ENCODE measurements at places on chromosomes 16 and 17.

- peak; percentile 66 for DNase-seq
These were observed 28.3 kb upstream of the GOSR2 start for GRCh38 chr17:46894476-46895151.

- no peak for DNase-seq
These were observed 4.0 kb upstream of the FBXL20 start for GRCh38 chr17:39405436-39405835.

GRCh38 chr17:80303824-80304223 is 43.2 kb downstream of the RNF213 start:
- DNase-seq, result no peak

DNA sequence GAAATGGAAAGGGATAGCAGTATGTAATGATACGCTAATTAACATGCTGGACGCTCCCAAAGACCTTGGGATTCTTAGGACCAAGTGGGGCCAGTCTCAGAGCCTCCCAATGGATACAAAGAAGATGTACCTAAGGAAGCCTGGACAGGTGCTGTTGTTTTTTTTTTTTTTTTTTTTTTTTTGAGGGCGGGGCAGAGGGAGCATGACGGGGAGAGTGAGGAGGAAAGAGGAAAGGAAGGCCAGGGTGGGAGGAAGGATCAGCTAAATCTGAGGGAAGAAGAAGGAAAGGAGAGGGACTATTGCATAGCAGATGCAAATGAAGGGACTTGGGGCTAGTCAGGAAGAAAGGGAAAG is 2.5 kb downstream of the VAMP2 start:
- no peak for DNase-seq

- no peak for DNase-seq
These were observed 59.6 kb upstream of the FOXF1 start for GRCh38 chr16:86450691-86451090.

GRCh38 chr17:68694791-68695485 is 93.8 kb upstream of the FAM20A start:
- DNase-seq, result no peak

DNA sequence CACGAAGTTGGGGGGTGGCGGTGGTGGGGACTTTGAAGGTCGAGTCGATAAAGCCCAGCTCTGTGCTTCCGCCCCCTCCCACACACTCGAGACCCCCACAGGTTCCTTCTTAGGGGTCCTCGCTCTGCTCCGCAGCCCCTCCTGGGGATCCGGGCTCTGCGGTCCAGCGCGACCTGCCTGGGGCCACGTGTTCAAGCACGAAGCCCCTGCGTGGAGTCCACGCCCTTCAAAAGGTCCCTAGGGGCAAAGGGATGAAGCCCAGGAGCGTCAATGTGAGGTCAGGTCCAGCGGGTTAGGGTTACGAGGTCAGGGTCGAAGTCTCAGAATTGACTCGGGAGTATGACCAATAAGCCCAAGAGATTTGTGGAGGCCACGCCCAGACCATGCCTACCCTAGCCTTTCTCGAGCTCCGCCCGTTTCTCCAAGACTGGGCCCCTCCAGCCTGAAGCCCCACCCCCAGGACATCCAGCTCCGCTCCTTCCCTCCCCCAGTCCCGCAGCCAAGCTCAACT is 786 bp upstream of the CACNA1G start:
- no peak for DNase-seq

DNA sequence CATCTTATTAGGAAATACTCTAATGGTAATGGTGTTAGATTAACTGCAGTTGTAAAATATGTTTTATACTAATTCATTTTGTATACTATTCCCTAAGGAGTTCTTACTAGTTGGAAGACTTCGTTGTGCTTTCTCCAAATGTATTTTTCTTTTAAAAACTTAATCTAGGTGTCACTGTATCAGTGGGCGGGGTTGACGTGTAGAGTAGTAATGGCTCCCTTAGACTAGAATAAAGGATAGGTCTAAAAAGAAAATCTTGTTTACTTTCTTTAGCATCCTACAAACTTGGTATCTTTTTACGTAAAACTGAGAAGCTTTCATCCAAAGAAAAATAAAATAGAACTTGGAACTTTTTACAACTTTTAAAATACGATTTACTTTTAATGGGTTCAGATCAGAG is 55.0 kb upstream of the MRC2 start:
- DNase-seq, result no peak

DNA sequence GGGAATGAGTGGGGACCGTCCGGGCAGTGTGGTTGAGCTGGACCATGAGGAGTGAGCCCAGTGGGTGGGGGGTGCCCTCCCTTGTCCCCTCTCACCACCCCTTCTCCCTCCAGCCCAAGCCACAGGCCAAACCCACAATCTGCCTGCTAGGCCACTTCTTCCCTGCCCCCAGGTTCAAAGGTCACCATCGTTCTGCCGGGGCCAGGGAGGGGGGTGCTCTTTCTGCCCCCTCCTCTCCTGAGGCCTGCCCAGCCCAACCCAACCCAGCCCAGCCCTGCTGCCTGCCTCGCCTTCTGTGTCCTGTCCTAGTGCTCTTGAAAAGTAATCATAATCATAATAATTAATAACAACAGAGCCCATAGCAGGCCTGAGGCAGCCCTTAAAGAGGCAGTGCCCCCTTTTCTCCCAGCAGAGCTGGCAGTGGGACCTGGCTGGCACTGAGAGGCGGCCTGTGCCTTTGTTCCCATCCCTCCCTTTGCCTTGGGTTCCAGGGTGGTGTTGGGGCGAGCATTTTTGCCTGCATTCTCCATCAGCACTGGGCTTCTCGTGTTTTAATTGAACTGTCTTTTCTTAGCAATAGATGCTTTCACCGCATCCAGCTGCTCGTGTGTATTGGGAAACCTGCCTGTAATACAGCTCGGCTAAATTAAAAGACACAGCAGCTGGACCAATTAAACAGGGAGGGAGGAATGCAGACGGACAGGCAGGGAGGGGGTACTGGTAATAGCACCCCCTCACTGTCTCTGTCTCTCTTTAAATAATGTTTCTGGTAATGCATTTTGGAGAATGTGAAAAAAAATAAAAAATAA is 46.8 kb downstream of the SREBF1 start:
- DNase-seq, result peak; percentile 43

DNA sequence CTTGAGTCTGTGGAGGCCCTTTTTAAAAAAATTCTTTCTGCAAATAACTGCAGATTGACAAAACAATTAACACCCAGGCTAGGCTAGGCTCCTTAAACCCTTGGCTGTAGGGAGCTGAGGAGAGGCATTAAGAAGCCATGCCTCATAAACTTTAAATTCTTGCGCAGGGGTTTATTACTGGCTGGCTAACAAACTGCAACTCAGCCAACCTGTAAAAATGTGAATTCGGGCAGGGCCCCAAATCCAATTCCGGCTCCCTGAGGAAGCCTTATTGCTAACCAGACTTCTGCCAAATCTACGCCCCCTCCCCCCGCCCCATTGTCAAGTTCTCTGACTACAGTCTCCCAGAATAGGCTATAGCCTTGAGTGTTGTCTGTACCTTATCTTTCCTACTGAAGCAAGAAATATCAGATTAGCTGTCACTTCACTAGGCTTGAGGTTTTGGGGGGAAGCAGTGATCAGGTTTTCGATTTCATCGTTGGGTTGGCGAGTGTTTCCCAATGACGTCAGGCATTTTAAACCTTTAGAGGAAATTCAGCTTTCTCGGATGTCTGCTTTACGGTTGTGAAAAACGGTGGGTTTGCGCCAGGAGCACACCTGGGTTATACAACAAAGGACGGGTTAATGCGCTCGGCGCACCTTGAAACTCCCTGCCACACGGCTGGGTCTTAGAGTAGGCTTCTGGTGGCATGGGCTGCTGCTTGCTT is 2.0 kb downstream of the CDH3 start:
- DNase-seq, result no peak

DNA sequence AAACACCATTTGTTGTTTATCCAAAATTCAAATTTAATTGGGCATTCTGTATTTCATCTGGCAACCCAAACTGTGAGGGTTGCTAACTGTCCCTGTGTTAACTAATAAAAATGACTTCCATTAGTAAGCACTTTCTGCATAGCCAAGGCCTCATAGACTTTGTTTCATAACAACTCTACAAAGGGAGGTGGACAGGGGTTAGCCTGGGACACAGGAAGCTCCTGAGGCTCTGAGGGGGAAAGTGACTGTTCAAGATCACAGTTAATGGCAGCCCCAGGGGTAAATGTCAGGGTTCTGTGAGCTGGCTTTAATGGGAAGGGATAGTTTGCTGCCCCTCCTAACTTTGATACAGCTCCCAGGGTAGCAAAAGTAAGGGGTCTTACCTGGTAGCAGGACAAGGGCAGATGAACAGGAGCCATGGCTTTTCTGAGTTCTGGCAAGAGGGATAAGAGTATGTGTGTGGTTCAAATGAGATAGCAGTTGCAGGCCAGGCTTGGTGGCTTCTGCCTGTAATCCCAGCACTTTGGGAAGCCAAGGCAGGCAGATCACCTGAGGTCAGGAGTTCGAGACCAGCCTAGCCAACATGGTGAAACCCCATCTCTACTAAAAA is 2.2 kb downstream of the HEATR9 start:
- DNase-seq, result no peak

DNA sequence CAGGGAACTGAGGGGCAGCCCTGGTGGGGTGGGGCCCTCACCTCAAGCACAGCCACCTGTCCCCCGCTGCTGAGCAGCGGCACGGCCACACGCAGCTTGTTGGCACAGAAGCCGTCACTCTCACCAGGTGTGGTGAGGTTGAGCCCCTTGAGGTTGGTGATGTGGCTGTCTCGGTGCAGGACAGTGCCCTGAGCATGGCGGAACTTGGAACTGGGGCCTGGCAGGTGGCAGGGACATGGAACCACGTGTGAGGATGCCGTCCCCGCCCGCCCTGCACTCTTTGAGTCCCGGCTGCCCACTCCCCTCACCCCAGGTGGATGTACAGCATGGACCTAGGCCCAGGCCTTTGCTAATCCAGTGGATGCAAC is 9.7 kb upstream of the VASN start:
- DNase-seq, result no peak

- DNase-seq, result no peak
These were observed 720 bp downstream of the METRN start for GRCh38 chr16:715477-716199.

- DNase-seq, result no peak
These were observed 56.2 kb upstream of the ELAC2 start for GRCh38 chr17:13074026-13074425.

- no peak for DNase-seq
These were observed 147.4 kb downstream of the CDK5R1 start for GRCh38 chr17:32634167-32634566.

DNA sequence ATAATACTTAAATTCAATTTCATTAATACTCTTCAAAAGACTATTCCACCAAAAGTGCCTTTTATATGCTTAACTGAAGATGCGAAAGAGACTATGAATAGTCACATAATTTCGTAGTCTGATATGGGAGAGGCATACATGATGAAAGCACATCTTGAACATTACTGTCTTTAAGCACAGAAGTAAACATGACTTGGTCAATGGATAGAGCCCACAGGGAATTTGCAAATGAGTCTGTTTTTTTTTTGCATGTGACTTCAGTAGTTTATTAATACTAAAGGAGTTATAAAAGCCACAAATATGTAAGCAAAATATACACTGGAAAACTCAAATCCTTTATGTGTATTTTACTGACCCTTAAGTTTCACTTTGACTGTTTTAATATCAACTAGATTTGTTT is 15.9 kb downstream of the ADPRM start:
- DNase-seq, result no peak

DNA sequence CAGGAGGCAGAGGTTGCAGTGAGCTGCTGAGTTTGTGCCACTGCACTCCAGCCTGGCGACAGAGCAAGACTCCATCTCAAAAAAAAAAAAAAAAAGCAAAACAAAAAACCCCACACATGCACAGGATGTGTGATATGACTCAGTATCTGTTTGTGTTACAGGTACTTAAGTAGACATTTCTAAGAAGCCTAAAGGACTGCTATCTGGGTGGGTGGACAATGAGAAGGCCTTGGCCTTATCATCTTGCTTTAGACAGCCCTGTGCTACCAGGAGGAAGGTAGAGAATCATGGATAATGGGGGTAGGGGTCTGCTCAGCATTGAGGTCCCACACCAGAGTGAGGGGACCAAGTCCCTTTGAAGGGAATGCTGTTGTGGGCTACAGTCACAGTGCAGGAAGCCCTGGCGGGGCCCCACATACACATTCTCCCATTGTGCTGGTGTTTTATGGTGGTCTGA is 26.7 kb downstream of the PLD6 start:
- DNase-seq, result no peak

- peak; percentile 35 for DNase-seq
These were observed at the start of gene HOXB2 for GRCh38 chr17:48545022-48545375. Gene HOXB2 (minus strand): TSS chr17:48545109. CDS start chr17:48544911, 198 bp downstream.

GRCh38 chr17:62898239-62898864 is 67.7 kb upstream of the TANC2 start:
- peak; percentile 22 for DNase-seq

DNA sequence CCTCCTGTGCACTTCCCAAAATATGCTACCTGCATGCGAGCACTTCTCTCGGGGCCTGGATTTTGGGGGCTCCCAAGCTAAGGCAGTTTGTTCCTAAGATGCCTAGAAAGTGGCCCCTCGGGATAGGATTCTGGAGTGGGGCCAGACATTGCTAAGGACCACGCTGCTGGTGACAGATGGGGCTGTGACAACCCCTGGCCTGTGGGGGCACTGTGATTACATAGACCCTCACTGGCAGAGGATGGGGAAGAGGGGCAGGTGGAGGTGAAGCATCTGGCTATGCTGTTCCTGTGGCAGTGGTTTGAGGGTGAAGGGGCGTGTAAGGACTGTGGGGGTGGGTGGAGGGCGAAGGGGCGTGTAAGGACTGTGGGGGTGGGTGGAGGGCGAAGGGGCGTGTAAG is 128.4 kb downstream of the ENGASE start:
- no peak for DNase-seq

DNA sequence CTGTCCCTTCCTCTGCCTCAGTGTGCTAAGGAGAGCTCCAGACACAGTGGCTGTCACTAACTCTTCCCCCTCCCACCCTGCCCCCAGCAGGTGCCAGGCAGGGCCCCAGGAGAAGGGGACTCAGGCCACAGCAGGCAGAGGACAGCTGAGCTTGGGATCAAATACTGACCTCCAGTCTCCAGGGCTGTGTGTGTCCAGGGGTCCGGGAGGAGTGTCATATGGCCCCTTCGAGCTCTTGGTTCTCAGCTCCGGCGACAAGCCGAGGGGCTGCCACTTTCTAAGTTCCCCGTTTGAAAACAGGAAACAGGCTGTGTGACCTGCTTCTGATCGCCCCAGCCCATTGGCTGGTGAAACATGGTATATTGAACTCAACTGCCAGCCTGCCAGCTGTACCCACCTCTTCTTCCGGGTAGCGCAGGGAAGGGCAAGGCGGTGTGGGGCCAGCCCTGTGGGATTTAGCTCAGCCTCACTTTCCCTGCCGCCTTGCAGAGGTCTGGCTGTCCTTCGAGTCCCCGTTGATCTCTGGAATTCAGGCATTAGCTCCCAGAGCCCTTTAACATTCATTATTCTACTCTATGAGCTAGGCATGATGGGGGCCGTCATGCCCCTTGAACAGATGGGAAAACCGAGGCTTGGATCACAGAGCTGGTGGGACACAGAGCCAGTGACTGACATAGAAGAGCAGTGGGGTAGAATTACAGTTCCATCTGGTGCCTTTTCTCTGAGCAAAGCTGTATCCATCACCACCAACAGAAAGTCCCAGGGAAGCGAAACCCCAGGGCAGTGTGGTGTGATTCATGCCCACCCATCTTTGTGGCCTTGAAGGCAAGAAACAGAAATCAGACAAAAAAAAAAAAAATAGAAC is at the start of gene SNX20:
Gene SNX20, minus strand, starts transcription at position 292 of the 865 bp plus-strand sequence. CDS start 3,786 bp downstream, outside the sequence.
- no peak for DNase-seq
